ENCODE measurements at places on chromosomes 11 and 22. TPM values are rescaled to one million over a fixed set of nuclear protein-coding genes. Genes with fewer than 3 reads are reported as not detected.

The CDC42EP1 gene
- total RNA-seq: 105 TPM

The LMO2 gene
- total RNA-seq: 13.5 TPM

DNA sequence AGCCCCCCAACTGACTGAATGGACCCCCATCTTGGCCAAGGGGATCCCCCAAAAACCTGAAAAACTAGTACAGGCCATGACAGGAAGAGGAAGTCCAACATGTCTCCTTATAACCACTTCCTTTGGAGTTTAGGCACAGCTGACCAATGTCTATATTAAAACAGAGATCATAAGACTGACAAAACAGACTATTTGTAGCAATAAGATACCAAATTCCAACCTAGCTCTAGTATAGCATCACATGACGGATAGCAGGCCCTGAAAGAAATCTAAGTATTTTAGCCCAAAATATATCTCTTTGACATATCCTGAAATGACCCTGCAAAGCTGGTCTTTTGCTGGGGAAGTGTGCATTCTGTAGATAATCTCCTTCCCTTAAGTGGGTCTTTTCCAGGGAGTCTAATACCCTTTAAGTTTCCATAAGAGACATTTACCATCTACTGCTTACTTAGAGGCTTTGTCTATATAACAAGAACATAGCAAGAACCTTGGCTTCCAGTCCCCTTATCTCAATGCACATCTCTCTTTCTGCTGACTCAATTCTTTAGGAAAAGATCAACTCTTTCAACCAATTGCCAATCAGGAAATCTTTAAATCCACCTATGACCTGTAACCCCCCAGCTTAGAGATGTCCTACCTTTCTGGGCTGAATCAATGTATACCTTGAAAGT, 34.9 kb upstream of the ACER3 start:
- DNase-seq: no peak

The PLAAT3 gene
- 147 TPM for total RNA-seq

DNA sequence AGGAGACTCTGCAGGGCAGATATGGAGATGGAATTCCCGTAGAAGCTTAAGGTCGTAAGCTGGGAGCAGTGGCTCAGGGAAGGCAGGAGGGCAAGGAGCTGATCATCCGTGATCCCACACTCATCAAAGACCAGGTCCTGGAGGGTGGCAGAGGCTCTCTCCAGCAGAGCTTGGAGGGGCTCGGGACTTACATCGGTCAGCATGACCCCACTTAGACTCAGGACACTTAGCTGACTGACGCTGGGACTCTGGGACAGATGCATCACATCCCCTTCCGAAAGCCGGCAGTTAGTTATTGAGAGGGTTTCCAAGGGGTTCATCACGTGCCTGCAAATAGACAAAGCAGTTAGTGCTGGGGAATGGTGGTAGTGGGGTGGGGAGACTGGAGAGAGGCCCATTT, 10.7 kb downstream of the PRAME start:
- DNase-seq: no peak

The GAS2 gene
- 10.0 TPM for total RNA-seq

The UFD1 gene
- 27.2 TPM for total RNA-seq

DNA sequence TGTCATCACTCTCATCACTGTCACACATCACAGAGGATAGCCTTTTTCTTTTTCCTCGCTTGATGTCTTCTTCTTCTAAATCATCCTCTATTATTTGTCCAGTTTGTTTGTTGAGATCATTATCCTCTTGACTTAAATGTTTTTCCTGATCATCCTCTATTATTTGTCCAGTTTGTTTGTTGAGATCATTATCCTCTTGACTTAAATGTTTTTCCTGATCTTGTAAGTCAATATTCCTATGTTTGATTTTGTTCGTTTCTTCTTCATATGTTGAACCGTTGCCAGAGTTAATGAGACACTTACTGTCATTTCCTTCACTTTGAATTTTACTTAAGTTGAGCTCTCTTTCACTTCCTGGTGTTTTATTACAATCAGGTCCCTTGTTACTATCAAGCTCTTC, 5.6 kb downstream of the CCDC82 start:
- no peak for DNase-seq

- no peak for DNase-seq
These were observed 17.9 kb downstream of the SLC43A1 start for GRCh38 chr11:57497303-57498247.

DNA sequence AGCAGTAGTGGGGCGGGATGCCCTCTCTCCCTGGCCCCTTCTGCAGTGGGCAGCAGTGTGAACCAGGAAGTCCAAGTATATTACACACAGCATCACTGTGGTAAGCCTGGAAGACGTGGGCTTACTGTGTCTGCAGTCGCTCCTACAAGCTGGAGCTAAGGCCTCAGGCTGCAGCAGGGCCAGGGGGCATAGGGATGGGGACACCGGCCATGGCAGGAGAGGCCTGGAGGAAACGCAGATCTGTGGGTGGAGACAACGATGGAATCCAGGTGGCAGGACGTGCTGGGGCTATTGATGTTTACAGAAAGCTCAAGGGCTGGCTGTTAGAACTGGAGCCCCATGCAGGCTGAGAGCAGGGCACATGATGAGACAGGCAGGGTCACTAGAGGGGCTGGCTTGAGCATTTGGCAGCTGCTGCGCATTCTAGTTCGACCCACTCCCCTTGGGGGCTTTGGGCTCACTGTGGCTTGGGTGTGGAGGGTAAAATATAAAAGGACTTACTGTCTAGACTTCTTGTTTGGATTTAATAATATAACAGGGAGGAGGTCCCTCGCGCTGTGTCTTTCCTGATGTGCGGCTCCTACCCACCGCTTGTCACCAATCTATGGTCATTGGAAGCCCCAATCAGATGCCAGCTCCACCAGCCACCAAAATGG, 539.5 kb downstream of the TBC1D22A start:
- no peak for DNase-seq

The ISX gene
- total RNA-seq: not detected

The CASP5 gene
- not detected for total RNA-seq

The KRTAP5-11 gene
- not detected for total RNA-seq

- DNase-seq: peak; percentile 60
These were observed 1.5 kb downstream of the LMF2 start for GRCh38 chr22:50505776-50506610.

The ZDHHC8 gene
- 60.9 TPM for total RNA-seq

DNA sequence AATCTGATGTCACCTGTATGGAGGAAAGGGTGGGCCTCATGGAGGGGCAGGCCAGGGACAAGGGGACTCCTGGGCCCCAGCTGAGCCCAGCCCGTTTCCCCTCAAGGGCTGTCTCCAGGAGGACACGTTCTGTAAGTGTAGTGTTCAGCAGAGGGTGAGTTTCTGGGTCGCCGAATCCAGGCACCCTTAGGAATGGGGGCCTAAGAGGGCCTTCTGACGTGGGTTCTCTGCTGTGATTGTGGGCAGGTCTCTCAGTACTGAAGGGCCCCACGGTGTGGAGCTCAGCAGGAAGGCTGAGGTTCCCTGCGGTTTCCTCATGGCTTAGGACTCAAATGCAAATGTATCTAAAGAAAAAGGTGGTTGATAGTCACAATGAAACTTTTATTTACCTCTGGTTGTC, 6.5 kb downstream of the PTDSS2 start:
- no peak for DNase-seq

The HBD gene
- 2.4 TPM for total RNA-seq
